ENCODE measurements at places on chromosomes 5 and 9.

DNA sequence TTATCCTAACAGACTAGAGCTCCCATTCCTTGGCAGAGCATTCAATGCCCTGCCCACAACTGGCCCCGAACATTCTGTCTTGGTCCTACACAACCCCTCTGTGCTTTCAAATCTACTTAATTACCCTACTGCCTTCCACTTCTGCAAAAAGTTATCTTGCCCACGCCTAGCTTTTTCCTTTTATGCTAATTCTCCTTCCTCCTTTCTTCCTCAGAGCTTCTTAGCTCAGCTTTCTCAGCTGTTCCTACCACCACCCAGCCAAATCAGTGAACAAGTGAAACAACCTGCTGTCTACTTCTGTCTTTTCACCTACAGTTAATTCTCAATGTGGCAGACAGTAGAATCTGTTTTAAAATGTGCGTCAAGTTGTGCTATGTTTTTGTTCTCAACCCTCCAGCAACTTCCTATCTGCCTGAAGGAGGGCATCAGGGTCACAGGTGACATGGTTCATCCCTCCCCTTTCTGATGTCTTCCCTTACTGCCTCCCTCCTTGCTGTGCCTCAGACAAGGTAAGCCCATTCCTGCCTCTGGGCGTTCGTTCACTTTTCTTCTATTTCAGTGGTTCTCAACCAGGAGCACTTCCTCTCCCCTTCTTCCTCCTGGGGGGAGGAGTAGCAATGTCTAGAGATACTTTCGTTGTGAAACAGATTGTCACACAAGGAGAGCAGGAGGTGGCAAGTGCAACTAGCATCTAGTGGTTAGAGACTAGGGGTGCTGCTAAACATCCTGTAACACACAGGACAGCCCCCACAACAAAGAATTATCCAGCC, 1.3 kb upstream of the REEP5 start:
- peak overlapping the region; percentile 93 for H3K4me3 ChIP-seq
- H3K27ac ChIP-seq, result peak overlapping the region; percentile 95
- DNase-seq, result peak; percentile 53

DNA sequence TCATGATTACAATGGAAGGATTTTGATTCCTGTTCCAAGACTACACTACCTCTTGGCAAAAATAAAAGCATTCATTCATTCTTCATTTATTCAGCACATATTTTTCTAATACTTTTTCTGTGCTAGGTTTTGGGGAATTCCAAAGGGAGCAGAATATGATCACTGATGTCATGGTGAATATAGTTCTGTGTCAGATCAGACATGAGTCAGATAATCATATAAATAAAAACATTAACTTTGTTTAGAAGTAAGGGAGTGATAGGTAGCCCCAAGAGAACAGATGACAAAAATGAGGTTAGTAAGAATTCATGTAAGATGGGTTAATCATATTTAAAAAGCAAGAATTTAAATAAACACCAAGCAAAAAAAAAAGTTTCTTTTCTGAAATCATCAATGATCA, 94.1 kb upstream of the RANBP6 start:
- peaks cover 3% of the 10 kb centered on the region for H3K4me1 ChIP-seq
- no peaks in the 10 kb centered on the region for H3K36me3 ChIP-seq
- no peaks in the 10 kb centered on the region for H3K27me3 ChIP-seq
- H3K27ac ChIP-seq, result no peak overlapping the region
- DNase-seq, result no peak
- H3K4me3 ChIP-seq, result no peak overlapping the region

- H3K36me3 ChIP-seq, result peaks cover 8% of the 10 kb centered on the region
- H3K4me1 ChIP-seq, result peaks cover 11% of the 10 kb centered on the region
- no peak overlapping the region for H3K27ac ChIP-seq
- H3K4me3 ChIP-seq, result no peak overlapping the region
- no peak for DNase-seq
Observed at GRCh38 chr9:3497401-3497800, 28.4 kb downstream of the RFX3 start.

- H3K27ac ChIP-seq, result no peak overlapping the region
- peaks cover 2% of the 10 kb centered on the region for H3K27me3 ChIP-seq
- no peak overlapping the region for H3K4me3 ChIP-seq
- peaks cover 33% of the 10 kb centered on the region for H3K36me3 ChIP-seq
Observed at GRCh38 chr5:173315495-173316338, 12.5 kb downstream of the STC2 start.

DNA sequence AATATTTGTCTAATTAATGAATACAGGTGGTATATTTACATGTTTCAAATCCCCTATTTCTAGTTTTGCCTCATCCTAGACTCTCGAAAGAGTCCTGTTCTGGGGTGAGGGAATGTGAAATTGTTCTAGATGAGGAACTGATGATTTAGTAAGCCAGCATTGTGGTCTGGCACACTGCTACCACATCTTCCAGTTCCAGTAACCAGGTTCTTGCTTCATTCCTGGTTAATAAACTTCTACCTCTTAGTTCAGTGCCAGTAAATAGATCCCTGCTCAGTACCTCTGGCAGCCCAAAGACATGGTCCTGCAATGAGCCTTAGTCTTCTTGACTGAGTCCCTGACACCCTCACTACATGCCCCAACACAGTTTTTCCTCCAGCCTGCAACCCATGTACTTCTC, 207.7 kb downstream of the SREK1 start:
- H3K4me3 ChIP-seq, result no peak overlapping the region
- H3K4me1 ChIP-seq, result peaks cover 5% of the 10 kb centered on the region
- H3K36me3 ChIP-seq, result no peaks in the 10 kb centered on the region
- H3K27ac ChIP-seq, result no peak overlapping the region

- no peak overlapping the region for H3K27ac ChIP-seq
- peaks cover 11% of the 10 kb centered on the region for H3K27me3 ChIP-seq
- peaks cover 30% of the 10 kb centered on the region for H3K4me1 ChIP-seq
- no peak for DNase-seq
Observed at GRCh38 chr5:177393990-177394389, 6.5 kb downstream of the PFN3 start.

DNA sequence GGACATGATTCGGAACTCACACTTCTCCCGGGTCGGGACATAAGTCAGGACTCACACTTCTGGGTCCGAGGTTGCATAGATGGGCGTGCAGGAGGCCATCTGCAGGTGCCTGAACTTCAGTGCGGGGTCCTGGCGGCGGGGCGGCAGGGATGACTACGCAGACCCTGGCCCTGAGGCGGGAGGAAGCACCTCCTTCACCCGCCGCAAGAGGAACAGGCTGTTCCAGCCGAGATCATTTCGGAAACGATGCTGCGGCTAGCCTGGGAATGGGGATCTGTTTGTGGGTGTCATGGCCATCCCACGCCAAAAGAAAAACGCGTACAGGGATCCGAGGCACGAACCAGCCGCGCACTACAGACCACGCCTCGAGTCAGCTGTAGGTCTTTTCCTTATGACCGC, 196.6 kb downstream of the TTLL11 start:
- DNase-seq, result no peak
- H3K36me3 ChIP-seq, result peaks cover 1% of the 10 kb centered on the region
- H3K4me1 ChIP-seq, result no peaks in the 10 kb centered on the region
- H3K4me3 ChIP-seq, result no peak overlapping the region
- no peak overlapping the region for H3K27ac ChIP-seq

GRCh38 chr9:14085810-14086209, 228.1 kb downstream of the NFIB start:
- H3K4me3 ChIP-seq, result no peak overlapping the region
- H3K36me3 ChIP-seq, result no peaks in the 10 kb centered on the region
- no peaks in the 10 kb centered on the region for H3K27me3 ChIP-seq
- no peak overlapping the region for H3K27ac ChIP-seq

DNA sequence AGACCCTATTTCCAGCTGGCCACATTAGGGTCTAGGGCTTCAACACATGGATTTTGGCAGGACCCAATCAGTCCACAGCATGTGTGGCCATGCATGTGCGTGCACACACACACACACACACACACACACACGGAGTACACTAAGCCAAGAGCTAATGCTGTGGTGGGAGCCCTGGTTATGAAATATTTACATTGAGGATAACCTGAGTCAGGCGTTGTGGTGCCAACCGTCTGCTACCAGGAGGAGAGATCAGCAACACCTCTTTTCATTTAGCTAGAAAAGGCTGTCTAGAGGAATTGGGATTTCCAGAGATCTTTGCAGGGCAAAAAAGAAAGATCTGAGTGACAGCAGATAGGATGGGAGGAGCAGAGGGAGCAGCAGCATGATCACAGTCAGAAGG, 141.5 kb downstream of the TRPM3 start:
- H3K27me3 ChIP-seq, result no peaks in the 10 kb centered on the region
- no peak overlapping the region for H3K27ac ChIP-seq
- H3K4me1 ChIP-seq, result no peaks in the 10 kb centered on the region
- H3K36me3 ChIP-seq, result no peaks in the 10 kb centered on the region
- DNase-seq, result no peak
- H3K4me3 ChIP-seq, result no peak overlapping the region

DNA sequence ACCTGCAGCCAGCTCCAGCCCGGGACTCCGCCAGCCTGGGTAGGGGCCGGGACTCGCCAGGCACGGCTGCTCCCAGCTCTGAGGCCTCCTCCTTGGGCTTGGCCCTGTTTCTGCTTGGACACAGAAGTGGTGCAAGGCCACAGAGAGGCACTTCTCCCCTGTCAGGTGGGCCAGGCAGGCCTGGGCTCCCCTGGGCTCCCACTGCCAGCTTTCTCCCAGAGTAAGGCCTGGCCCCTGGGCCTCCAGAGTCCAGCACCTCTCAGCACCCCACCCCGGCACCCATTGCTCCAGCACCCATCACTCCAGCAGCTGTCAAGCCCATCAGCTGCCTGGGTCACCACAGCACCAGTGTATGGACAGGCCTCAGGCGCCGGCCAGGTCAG, 71.1 kb upstream of the LRRTM2 start:
- H3K4me3 ChIP-seq, result no peak overlapping the region
- no peaks in the 10 kb centered on the region for H3K36me3 ChIP-seq
- no peak for DNase-seq
- H3K27me3 ChIP-seq, result no peaks in the 10 kb centered on the region
- H3K27ac ChIP-seq, result no peak overlapping the region

- H3K27ac ChIP-seq, result no peak overlapping the region
- H3K4me3 ChIP-seq, result no peak overlapping the region
- no peak for DNase-seq
- H3K4me1 ChIP-seq, result no peaks in the 10 kb centered on the region
Observed at GRCh38 chr9:89080193-89080592, 88.9 kb downstream of the S1PR3 start.

DNA sequence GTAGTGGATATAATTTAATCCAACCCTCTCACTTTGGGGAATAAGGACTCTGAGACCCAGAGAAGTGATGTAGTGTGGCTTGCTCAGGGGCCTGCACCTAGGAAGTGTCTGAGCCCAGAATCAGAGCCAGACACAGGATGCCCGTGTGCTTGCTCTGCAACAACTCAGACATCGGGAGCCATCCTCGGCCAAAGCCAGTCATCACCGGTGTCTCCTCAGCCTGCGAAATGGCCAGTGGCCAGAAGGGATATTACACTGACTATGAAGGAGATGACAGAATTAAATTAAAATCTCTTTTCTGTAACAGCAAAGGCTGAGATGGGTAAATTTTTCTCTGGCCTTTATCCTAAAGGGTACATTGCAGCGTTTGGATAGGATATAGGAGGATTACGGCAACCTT, 102.9 kb downstream of the MARCHF11 start:
- no peak overlapping the region for H3K27ac ChIP-seq
- H3K4me3 ChIP-seq, result no peak overlapping the region
- no peak for DNase-seq
- no peaks in the 10 kb centered on the region for H3K36me3 ChIP-seq
- H3K27me3 ChIP-seq, result no peaks in the 10 kb centered on the region
- H3K4me1 ChIP-seq, result no peaks in the 10 kb centered on the region

DNA sequence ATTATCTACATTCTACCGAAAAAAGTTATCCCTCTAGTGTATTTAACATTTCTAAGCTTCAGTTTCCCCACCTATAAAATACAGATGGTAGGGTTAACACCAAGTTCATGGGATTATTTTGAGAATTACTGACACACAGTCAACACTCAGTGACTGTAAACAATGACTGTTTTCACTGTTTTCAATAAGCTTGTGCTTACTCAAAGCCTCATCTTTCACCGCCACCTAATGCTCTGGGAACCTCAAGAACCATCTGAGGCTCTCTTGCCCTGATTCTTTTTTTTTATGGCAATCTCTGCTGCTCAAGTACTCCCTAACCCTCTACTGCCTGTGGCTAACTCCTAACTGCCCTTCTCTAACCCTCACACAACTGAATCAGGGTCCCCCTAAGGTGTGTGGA, 59.6 kb downstream of the SETX start:
- no peak for DNase-seq
- H3K36me3 ChIP-seq, result peaks cover 39% of the 10 kb centered on the region
- peak overlapping the region; percentile 54 for H3K27ac ChIP-seq
- no peaks in the 10 kb centered on the region for H3K27me3 ChIP-seq

- H3K36me3 ChIP-seq, result no peaks in the 10 kb centered on the region
- DNase-seq, result no peak
- no peak overlapping the region for H3K4me3 ChIP-seq
- H3K4me1 ChIP-seq, result no peaks in the 10 kb centered on the region
Observed at GRCh38 chr9:98652302-98652701, 56.4 kb downstream of the GABBR2 start.

DNA sequence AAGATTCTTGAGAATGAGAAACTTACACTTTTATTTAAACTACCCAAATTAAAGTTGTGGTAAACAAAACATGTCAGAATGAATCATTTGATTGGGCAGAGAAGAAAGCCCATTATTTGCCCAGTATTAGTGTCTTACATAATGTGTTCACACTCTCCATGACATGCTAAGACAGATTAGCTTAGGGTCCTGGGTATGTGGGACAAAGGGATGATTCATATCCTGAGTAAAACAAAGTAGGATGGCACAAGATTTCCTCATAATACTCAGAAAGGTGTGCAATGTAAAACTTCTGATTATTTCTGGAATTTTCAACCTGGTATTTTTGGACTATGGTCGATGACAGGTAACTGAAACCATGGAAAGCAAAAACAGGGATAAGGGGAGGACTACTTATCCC, 183.9 kb upstream of the POU5F2 start:
- H3K27me3 ChIP-seq, result no peaks in the 10 kb centered on the region
- no peak for DNase-seq
- H3K27ac ChIP-seq, result no peak overlapping the region
- no peak overlapping the region for H3K4me3 ChIP-seq

DNA sequence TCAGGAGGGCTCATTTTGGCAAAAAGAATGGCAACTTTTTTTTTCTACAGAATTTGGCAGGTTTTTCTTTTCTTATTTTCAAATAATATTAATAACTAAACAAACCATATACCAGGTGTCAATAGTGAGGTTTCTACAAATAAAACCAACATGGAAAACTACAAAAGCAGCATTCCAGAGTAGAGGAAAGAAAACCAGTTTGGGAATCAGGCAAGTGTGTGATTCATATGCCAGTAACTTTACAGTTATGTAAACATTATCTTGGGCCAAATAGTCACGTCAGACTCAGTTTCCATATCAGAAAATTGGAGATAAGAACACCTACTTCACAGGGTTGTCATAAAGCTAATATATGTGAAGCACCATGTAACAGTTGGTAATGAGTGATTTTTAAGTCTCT, 51.7 kb downstream of the FBXW11 start:
- H3K4me1 ChIP-seq, result peaks cover 21% of the 10 kb centered on the region
- peaks cover 5% of the 10 kb centered on the region for H3K36me3 ChIP-seq
- H3K27me3 ChIP-seq, result no peaks in the 10 kb centered on the region
